ENCODE measurements at places on chromosomes 16 and 17.

- no peaks in the 10 kb centered on the region for H3K36me3 ChIP-seq
- H3K4me3 ChIP-seq, result no peak overlapping the region
- H3K27ac ChIP-seq, result no peak overlapping the region
- H3K27me3 ChIP-seq, result no peaks in the 10 kb centered on the region
- no peak for DNase-seq
These were observed 102.9 kb upstream of the ZFHX3 start for GRCh38 chr16:73150786-73151185.

DNA sequence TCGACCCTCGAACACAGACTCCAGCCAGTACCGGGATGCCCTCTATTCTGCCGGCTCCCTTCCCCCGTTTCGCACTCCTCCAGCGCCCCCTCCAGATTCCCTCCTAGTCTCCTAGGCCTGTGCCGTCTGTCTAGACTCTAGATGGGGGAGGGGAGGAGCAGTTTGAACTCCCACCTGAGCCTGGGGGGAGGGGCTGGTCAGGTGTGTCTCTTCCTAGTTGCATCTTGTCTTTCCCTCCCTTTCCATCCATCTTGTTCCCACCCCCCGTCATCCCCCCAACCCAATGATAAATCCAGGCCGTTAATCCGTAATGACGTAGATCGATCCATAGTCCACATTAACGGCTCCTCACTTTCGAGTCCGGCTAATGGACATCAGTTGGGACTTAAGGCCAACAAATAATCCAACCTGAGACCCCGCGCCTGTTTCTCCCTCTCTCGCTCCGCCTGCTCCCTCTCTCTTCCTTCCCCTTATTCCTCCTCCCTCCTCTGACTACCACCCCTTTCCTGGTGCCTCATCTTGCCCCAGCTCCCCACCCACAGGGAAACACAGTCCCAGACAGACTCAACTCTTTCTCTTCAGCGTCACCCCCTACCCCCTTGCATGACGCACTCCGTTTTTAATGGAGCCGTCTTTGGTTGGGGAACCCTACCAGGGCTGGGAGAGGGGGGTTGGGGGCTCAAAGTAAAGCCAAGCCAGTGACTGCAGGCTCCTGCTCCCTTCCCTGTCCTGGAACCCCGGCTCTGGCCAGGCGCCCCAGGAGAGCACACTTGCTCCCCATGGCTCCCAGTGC, 3.4 kb upstream of the HOXB5 start:
- no peaks in the 10 kb centered on the region for H3K36me3 ChIP-seq
- DNase-seq, result no peak
- H3K27ac ChIP-seq, result no peak overlapping the region
- no peak overlapping the region for H3K4me3 ChIP-seq

GRCh38 chr16:85350973-85351372, 238.7 kb upstream of the CIBAR2 start:
- H3K36me3 ChIP-seq, result no peaks in the 10 kb centered on the region
- no peaks in the 10 kb centered on the region for H3K27me3 ChIP-seq
- no peak for DNase-seq
- no peaks in the 10 kb centered on the region for H3K4me1 ChIP-seq

GRCh38 chr17:58382108-58382871, 30.3 kb upstream of the SUPT4H1 start:
- H3K36me3 ChIP-seq, result no peaks in the 10 kb centered on the region
- DNase-seq, result peak; percentile 28
- no peak overlapping the region for H3K27ac ChIP-seq
- H3K4me1 ChIP-seq, result peaks cover 5% of the 10 kb centered on the region

- DNase-seq, result no peak
- no peak overlapping the region for H3K4me3 ChIP-seq
- H3K27me3 ChIP-seq, result no peaks in the 10 kb centered on the region
- no peaks in the 10 kb centered on the region for H3K4me1 ChIP-seq
- H3K27ac ChIP-seq, result no peak overlapping the region
These were observed 4.0 kb upstream of the NAE1 start for GRCh38 chr16:66834746-66835145.
